ENCODE measurements at places on chromosomes 1 and 21.

DNA sequence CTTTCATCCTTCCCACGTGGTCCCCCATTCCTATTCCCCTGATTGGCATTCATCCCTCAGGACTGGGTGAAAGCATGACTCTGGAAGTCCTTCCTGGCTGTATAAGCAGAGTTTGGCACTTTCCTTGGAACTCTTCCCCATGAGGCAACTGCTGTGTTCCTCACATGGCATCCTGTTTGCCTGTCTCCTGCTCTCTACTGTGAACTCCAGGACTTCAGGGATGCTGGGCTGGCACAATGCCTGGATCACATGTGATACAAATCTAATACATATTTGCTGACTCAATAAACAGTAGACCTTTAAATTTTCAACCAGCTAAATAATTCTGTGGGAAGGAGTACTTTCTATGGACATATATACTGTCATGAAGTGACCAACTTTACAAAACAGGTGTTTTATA is 46.8 kb upstream of the EDEM3 start:
- no peak for DNase-seq

DNA sequence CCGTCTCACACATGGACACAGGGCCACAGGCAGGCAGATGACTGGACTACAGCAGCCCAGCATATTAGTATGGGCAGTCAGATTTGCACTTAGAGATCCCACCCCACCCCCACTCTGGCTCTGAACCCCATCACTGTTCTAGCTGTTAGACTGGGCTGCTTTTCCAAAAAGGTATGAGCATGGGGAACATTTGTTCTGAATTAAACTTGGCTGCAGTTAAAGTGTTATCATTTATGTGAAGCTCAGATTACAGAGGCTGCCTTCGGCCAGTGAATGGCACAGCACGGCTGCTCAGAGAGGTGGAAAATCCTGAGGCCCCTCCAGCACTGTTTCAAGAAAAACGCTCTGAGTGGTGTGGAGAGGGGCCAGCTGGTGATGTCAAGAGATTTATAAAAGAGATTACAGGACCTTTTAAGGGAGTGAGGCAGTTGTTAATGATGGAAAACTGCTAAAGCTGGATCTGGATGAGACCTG is 6.9 kb upstream of the NOS1AP start:
- no peak for DNase-seq

GRCh38 chr21:39385299-39386145 is 36.6 kb upstream of the HMGN1 start:
- DNase-seq = peak; percentile 35

DNA sequence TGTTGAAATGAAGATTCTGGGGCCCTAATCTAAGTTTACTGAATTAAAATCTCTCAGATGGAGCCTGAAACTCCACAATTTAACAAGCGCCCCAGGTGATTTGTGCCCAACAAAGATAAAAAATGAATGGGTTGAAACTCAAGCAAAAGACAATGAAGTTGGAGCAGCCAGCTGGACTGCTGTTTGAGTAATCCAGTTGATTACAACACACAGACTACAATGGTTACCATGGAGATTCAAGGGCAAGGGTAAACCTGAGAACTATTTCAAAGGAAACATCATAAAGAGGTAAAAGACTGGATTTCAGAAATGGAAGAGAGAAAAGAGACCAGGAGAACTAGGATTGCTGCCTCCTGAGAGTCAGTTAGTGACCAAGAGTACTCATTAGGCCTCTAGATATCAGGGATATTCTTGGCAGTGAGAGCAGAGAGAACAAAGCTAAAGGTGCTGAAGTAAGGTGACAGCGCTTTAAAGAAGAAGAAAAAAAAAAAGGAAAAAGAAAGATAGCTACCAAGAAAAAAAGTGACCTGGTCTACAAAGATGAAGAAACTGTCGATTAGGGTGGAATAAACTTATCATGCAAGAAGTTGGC is 44.5 kb downstream of the LRRC53 start:
- DNase-seq = no peak

DNA sequence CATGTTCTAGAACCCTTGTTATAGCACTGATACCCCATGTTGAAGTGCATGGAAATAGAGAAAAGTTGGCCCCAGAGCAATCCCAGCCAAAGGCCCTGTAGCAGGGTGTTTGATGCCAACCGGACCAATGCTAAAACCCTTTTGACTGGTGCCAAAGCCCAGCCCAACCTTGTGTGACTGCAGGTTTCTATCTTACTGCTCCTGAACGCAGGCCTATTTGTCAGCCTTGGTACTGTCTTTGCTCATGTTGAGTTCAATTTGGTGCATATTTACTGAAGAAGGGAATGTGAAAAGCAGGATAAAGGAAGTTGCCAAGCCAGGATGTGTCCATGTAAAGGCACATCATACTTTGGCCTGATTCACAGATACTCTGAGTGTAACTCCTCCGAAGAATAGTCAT is 51.7 kb upstream of the NFASC start:
- no peak for DNase-seq

- DNase-seq = peak; percentile 72
These were observed at the start of gene RPS6KA1 for GRCh38 chr1:26529655-26530409. RPS6KA1 (plus strand) TSS chr1:26529761; CDS start chr1:26529921, 160 bp downstream.

DNA sequence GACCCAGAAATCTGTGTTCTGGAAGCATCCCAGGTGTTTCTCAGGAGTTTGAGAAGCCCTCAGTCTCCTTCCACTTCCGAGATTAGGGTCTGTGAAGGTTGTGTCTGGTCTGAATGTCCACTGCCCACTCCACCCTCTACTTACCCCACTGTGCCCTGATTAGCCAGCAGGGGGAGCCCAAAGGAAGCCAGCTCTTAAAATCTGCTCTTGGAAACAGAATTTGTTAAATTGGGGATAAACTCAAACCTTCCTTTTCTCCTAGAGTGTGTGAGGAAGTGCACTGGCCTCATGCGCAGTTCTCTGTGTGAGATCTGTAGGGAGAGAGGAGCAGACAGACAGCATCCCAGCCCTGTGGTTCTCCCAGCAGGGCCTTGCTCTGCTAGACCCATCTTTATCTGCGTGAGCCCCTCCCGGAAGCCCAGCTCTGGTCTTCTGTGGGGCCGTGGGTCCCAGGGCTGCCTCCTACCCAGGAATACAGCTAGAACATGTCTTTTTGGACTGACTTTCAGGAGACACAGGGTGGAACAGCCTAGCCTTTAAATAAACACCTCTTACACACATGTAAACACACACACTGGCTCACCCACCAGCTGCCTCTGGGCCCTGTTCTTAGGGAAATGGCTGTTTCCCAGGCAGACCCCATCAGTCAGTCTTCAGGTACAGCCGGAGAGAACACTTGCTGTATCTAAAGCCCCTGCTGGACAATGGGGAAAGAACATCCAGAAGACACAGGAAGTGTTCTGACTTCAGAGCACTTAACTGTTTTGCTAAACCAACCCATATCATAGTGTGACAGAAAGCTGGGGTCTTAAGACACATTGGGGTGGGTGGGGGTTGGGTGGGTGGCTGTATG is 52.2 kb downstream of the SMYD2 start:
- DNase-seq = no peak

- DNase-seq = no peak
These were observed 34.8 kb downstream of the L1TD1 start for GRCh38 chr1:62229468-62229867.

DNA sequence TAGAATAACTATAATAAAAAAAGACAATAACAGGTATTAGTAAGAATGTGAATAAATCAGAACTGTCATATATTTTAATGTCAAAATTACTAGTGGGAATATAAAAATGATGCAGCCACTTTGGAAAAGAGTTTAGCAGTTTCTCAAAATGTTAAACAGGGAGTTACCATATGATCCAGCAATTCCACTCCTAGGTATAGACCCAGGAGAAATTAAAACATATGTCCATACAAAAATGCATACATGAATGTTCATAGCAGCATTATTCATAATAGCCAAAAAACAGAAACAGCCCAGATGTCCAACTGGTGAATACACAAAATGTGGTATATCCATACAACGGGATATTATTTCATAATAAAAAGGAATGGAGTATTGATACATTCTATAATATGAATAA is 71.6 kb downstream of the NVL start:
- no peak for DNase-seq

DNA sequence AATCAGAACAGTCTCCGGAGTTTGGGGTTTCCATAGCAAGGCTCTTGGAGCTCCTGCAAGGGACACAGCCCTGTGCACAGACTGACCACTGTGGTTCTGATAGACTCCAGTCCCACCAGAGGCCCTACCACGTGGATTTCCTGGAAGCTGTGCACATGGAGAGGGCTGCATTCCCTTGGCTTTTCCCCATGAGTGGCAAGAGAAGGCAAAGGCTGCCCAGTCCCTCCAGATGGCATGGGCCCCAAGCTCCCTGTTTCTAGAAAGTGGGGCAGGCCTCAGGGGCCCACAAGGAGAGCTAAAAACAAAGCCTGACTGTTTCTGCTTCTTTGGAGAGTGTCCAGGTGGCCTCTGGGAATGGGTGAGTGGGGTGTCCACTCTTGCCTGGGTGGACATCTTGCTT is 87.5 kb downstream of the DDX20 start:
- no peak for DNase-seq

GRCh38 chr21:41614511-41614910 is 106.6 kb upstream of the TMPRSS2 start:
- DNase-seq = no peak

GRCh38 chr21:16768096-16768495 is 744.7 kb upstream of the CXADR start:
- no peak for DNase-seq

- no peak for DNase-seq
These were observed 516 bp downstream of the RCOR3 start for GRCh38 chr1:211259638-211260126.

GRCh38 chr1:94713472-94714141 is 106.5 kb upstream of the SLC44A3 start:
- DNase-seq = no peak

DNA sequence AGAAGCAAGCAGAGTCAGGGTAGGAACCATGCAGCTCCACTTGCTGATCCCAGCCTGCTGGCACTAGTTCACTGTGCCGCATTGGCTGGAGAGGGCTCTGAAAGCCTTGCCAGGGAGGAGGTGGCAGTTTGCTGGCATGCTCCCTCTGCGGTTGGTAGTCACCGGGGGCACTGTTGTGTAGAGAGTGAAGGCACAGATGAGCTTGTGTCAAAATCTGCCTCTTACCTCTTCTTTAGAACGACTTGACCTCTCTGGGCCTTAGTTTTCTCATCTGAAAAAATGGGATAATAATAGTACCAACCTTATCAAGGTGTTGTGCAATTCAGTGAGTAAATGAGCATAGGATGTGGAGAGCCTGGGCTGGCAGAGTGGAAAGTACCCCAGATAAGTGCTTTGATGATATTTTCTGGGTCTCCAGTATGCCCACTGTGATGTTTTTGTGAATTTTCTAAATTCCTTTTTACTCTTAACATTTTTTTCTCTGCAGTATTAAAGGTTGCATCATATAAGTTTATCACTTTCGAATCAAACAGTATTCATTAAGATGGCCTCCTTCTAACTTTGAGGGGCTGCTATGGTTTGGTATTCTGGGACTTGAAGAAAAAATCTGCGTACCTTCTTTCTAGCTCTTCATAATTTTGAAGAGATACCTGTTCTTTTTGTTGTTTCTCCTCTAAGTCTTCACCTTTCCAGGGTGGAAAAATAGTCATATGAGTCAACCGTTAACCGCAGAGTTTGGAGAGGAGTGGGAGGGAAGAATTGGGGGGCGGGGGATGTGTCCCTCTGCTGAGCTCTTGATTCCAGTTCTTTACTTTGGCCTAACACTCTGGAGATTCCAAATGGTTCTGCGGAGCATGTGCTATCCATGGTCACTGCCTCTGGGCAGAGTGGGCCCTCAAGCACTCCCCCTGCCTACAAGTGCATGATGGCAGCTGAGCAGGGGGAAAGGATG is 26.8 kb downstream of the SZRD1 start:
- DNase-seq = no peak

GRCh38 chr1:54161495-54162168 is 8.8 kb upstream of the CDCP2 start:
- no peak for DNase-seq

GRCh38 chr1:61674221-61674620 is 50.7 kb downstream of the TM2D1 start:
- DNase-seq = no peak

- no peak for DNase-seq
These were observed 25.3 kb downstream of the PCNT start for GRCh38 chr21:46349134-46349760.

- no peak for DNase-seq
These were observed 17.6 kb downstream of the ADPRS start for GRCh38 chr1:36106269-36106668.

DNA sequence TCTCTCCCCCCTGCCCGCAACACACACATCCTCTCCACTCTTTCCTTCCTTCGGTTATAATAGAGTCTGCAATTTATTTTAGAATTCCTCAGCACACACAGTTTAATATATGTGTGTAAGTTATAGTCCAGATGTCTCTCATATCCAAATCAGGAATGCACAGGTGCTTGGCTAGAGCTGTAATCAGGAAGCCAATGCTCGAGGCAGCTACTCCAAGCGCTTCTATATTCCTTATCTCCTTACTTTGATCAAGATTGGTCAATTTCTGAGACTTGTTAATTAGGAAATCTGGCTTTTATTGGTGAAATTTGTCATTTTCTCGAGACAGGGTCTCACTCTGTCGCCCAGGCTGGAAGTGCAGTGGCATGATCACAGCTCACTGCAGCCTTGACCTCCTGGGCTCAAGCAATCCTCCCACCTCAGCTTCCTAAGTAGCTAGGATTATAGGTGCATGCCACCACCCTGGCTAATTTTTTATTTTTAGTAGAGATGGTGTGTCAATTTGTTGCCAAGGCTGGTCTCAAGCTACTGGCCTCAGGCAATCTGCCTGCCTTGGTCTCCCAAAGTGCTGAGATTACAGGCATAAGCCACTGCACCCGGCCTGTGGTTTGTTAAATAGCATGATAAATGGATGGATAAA is 27.7 kb downstream of the RPL5 start:
- DNase-seq = no peak

DNA sequence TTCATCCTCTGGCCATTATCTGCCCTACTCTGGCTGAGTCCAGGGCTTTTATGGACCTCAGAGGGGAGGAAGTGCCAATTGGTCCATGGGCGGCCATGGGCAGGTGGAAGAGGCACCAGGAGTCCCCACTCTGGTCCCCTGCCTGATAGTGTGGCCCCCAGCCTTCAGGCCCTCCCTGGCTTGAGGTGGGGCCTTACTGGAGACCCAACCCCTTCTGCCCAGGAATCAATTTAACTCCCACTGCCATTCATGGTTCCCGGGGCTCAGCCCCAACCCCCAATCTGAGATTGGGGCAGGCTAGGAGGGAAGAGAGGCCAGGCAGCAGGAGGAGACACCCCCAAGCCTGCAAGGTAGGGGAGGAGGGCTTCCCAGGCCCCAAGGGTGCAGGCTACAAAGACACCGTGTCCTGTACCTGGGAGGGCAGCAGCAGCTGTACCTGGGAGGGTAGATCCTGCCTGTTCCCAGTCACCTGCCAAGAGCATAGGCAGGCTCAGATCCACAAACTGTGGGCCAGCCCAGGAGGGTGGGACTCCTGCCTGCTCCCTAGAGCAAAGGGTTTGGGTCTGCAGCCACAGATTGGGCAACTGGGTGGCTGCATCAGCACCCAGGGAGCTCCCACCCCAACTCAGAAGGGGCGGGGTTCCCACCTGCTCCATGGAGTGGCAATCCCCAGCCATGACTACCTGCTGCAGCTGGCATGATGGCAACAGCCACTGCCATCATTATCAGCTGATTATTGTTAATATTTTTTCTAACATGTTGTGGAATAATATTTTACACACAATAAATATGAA is 1044.1 kb upstream of the B3GALT2 start:
- no peak for DNase-seq
